ENCODE measurements at places on chromosomes 6 and 20. TPM values are rescaled to one million over a fixed set of nuclear protein-coding genes. Genes with fewer than 3 reads are reported as not detected.
A peak's percentile ranks its signal among the peaks of the same experiment; 100 is the strongest.

Gene TREM1
- 0.44 TPM for total RNA-seq

DNA sequence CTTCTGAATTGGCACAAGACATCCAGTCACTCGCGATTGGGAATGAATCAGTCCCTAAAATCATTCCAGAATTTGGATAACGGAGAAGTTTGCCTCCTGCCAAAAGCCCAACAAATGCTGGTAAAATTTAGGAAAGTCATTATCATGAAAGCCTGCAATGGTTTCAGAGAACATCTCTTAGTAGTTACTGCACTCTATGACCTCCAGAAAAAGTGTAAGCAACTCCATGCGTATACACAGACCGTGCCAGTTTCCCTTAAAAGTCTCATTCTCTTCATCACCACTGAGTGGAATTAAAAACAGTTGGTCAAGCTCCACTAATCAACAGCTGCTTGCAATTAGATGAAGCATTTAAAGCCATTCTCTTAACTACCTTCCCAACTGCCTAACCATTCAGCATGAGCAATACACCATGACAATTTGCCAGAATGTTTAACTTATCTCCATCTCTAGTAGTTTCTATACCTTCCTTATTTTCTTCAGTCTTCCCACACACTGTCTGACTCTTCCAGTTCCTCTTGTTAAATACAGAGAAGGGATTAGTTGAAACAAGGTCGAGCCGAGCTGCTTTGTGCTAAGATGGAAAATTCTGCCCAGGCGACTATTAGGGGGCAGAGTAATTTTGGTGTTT lies 183.6 kb upstream of the PRDM1 start:
- DNase-seq: no peak

Gene HCK
- total RNA-seq: 36.0 TPM

Gene PRL
- total RNA-seq: not detected

Gene BPI
- 0.15 TPM for total RNA-seq

- DNase-seq: no peak
Observed at GRCh38 chr6:122778985-122779661, 393 bp upstream of the FABP7 start.

DNA sequence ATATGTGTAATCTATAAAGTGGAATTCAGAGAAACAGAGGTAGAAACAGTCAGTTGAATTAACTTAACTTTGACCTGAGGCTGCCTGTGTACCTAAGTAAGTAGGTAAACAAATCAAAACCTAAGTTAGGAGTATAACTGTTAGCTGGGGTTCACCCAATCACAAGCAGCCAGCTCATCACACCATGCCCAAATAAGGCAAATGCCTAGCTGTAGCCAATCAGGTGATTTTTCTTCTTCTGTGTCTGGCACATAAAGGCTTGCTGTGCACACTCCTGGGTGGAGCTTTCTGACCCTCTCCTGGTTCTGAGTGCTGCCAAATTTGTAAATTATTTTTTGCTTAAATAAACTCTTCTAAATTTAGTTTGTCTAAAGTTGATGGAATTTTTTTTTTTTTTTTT lies 54.7 kb upstream of the TRIM39 start:
- no peak for DNase-seq

GRCh38 chr6:111745636-111746035 lies 127.6 kb downstream of the FYN start:
- DNase-seq: no peak

GRCh38 chr6:157235600-157236039 lies 87.7 kb downstream of the TMEM242 start:
- peak; percentile 72 for DNase-seq

Gene NUS1
- total RNA-seq: 18.8 TPM

DNA sequence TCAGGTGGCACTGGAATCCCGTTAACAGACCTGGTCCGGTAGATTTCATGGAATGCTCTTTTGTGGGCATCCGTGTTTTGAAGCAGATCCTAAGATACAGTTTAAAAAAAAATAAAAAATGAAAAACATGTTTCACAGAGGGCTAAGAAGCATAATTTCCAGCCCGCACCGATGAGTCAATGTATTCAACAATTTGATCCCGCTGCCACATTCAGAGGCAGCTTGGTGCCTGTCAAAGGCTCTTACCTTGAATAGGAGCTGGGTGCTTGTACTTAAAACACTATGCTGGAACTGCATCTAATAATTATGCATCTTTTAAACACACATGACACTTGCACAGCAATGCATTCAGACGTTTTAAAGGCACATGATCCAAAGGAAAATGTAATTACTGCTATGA lies 164.8 kb downstream of the SYNE1 start:
- DNase-seq: no peak

Gene OLIG3
- not detected for total RNA-seq

DNA sequence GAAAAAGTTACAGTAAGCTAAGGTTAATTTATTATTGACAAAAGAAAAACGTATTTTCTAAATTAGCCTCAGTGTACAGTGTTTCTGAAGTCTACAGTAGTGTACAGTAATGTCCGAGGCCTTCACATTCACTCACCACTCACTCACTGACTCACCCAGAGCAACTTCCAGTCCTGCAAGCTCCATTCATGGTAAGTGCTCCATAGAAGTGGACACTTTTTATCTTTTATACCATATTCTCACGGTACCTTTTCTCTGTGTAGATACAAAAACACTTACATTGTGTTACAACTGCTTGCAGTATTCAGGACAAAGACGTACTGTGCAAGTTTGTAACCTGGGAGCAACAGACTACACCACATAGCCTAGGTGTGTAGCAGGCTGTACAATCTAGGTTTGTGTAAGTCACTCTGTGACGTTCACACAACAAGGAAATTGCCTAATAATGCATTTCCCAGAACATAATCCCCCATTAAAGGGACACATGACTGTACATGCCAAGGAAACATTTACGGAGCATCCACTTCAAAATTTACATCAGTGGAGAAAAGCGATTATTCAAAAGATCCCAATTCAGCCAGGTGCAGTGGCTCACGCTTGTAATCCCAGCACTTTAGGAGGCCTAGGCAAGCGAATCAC lies 133.4 kb downstream of the BANF2 start:
- no peak for DNase-seq

Gene FNDC1
- total RNA-seq: 1.8 TPM

Gene RHAG
- not detected for total RNA-seq

Gene MEP1A
- not detected for total RNA-seq

- no peak for DNase-seq
Observed at GRCh38 chr6:6392214-6393068, 72.0 kb upstream of the F13A1 start.

Gene CPXM1
- total RNA-seq: 6.1 TPM

Gene IL20RA
- total RNA-seq: 15.2 TPM

DNA sequence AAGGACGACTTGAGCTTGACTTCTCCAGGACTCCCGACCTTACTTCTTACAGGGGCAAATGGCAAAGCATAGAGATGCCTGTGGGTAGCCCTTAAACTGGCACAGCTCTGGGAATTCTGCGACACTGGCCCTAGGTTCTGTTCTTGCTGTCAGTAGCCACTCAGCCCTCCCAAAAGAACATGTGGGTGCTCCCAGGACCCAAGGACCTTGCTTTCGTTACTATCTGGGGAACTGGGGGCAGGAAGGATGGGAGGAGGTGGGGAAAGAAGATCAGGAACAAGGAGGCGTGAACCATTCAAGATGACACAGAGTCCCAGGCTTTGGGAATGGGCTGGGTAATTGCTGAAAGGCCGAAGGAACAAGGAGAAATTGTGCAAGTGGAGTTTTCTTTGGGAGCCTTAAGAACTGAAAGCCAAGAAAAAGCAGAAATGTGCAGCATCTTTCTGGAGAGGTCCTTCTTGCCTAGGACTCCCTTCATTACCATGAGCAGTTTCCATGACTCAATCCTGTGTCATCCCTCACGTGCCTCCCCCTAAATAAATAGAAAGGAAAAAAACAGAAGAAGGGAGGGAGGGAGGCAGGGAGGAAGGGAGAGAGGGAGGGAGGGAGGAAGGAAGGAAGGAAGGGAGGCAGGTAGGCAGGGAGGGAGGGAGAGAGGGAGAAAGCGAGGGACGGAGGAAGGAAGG lies 284.6 kb upstream of the FOXQ1 start:
- no peak for DNase-seq

DNA sequence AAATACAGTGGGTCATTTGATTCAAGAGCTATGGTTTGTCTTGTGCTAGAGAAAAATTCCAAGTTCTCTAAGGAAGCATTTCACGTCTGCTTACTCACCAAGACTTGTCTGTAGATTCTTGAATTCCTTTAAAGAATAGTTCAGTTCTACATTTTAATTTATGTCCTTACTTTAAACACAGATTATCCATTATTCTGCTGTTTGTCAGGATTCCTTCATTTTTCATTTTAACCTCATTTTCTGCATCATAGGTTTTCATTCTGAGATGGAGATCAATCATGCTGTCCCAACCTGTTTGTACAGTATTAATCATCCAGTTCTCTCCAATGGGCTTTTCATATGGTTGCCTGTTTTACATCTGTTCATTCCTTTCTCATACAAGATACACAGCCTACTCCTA lies 24.5 kb upstream of the POPDC3 start:
- DNase-seq: no peak

Gene DDO
- 4.6 TPM for total RNA-seq

DNA sequence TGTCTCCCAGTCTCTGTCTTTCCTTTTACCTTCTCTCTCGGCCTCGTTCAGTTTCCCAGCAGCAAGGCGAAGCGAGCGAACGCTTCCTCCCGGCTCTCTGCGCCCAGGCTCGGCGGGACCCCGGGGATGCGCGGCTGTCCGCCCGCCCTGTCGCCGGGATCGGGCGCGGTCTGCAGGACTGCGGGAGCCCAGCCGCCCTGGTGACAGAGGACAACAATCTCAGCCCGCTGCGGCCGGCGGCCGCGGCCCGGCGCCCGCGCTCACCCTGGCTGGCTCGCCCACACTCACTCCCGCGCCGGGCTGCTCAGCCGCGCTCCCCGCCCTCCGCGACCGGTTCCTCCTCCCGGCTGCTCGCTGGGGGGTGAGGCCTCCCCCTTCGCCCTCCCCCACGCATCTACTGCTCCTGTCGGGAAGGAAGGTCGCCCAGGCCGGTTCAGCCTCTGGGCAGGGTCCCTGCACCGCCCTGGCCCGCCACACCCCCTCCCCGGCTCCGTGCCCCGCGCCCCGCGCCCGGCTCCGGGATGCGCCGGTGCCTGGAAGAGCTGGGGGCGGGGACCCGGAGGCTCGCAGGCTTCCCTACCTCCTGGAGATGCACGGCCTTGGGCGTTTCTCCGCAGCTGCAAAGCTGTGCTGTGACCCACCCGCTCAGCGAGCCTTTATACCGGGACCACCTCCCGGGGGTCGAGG lies 410 bp downstream of the SYNE1 start:
- DNase-seq: peak; percentile 26

Gene EMILIN3
- 2.2 TPM for total RNA-seq

Gene SLC22A1
- not detected for total RNA-seq

- peak; percentile 60 for DNase-seq
Observed at GRCh38 chr6:149889326-149889725, 8.6 kb downstream of the RAET1E start.

Gene FGD2
- total RNA-seq: 24.0 TPM

DNA sequence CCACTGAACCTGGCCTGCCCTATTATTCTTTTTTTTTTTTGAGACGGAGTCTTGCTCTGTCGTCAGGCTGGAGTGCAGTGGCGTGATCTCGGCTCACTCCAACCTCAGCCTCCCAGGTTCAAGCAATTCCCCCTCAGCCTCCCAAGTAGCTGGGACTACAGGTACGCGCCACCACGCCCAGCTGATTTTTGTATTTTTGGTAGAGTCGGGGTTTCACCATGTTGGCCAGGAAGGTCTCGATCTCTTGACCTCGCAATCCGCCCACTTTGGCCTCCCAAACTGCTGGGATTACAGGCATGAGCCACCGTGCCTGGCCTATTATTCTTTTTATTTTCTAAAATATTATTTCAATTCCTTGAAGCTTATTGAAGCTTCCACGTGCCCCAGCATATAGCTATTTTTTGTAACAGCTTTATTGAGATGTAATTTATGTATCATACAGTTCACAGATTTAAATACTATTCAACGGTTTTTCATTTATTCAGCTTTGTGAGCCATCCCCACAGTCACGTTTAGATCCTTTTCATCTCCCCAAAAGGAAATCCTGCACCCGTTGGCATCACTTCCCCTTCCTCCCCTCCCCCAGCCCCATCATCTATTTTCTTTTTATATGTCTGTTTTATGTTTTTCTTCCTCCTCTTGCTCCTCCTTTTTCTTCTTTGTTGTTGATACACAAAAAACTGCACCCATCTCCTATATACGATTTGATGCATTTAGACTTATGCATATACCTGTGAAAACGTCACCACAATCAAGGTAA lies 13.5 kb upstream of the MDFI start:
- DNase-seq: no peak

- DNase-seq: no peak
Observed at GRCh38 chr6:74941424-74941823, 264.4 kb downstream of the COL12A1 start.

GRCh38 chr20:18258126-18258860 lies 30.0 kb upstream of the ZNF133 start:
- no peak for DNase-seq

DNA sequence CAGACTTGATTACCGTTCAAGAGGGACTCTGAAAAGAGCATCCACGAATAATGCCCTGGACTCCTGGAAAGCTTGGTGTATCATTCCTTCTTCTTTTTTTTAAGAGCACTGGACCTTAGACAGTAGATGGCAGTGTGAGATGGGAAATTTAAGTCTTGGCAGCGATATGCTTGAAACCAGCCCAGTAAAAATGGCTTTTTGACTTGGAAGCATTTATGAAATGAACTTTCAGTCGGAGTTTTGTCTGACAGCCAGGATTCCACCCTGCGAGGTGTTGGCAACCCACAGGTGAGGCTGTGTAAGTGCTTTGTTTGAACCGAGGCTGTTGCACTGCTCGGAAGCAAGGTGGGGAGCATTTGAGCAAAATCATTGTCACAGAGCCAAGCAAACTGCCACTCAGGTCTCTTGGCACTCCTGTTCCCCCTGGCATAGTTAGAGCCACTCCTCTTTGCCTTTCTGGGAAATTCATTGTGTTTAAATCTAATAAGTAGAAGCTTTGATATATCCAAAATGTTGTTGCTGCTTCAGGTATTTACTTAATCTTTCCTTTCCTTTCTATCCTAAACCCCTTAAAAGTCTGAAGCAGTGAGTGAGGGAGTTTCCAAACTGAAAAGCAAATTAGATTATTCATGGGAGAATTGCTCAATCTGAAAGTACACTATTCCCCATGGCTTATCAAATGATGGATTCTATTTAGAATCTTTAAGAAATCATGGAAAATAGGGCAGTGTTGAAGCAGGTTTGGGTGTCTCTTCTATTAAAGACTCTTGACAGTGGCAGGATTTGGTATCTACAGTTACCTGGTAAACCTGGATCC lies 272.8 kb upstream of the SLC35B3 start:
- DNase-seq: peak; percentile 35

Gene SIRPB2
- total RNA-seq: 15.9 TPM

GRCh38 chr6:79307321-79308036 lies 73.0 kb upstream of the HMGN3 start:
- no peak for DNase-seq

All from adrenal gland (tissue), 19 donors.